ENCODE measurements at places on chromosomes 1 and 21.

DNA sequence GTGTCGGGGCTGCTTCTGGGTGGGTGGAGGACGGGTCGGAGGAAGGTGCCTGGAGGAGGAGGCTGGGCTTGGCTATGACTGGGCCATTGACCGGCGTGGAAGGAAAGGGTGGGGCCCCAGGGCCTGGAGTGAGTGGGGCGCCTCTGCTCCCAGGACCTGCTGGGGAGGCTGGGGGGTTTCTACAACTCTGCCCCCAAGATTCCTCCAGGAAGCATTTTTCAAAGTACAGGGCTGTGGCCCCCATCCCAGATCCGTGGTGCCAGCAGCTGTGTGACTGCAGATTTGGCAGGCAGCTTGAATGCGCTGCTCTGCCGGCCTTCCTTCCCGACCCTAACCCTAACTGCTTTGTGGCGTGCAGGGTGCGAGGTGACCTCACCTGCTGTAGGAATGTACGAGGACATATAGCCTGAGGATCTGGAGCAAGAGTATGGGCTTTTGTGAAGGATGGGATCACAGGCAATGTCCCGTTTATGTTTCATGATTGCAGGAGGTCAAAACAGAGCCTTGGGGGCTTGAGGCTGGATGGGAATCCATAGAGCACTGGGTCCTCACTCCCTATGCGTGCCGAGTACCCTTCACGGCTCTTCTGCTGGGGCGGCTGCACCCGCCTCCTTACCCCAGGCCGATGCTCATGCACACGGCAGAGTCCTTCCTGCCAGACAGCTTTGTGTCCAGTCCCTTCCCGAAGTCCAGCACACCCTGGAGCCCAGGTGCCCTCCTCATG is 24.7 kb downstream of the TRPM2 start:
- no peak for DNase-seq

DNA sequence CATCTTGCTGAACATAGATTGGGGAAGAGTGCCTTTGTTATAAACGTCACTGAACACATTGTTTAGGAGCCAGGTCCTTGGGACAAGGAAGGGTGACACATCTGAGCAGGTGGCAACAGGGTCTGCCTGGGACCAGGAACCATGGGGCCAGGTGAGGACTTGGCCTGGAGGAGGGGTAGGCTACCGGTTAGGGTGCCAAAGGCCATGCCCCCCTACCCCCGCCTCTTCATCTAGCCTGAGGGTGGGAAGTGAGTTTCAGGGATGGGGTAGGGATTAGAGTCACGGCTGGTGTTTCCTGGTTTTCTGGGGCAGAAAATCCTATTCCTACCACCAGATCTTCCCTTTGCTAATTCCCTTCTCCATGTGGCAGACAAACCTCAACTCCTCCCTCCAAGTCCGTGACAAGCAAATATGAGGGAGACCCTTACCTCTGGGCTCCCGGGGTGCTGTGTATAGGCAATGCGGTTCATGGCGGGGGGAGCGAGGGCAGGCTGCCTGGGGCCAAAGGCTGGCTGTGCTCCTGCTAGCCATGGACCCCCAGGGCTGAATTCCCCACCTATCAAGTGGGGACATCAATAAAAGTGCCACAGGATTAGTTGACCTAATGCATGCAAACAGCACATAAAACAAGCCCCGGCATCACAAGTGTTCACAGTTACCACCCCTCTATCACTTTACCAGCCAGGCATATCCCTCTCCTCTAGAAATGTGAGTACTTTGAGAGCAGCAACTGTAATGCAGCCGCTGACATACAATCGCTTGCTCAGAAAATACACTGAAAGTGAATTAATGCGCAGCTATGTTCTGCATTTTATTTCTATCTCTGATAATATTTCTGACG is 14.5 kb downstream of the CD247 start:
- no peak for DNase-seq

GRCh38 chr1:209456878-209457277 is 126.6 kb upstream of the CAMK1G start:
- no peak for DNase-seq

GRCh38 chr21:34836103-34836932 is 167.5 kb downstream of the CLIC6 start:
- DNase-seq, result no peak

All from AML-193 (cell line).